ENCODE measurements at places on chromosomes 11 and 22.

DNA sequence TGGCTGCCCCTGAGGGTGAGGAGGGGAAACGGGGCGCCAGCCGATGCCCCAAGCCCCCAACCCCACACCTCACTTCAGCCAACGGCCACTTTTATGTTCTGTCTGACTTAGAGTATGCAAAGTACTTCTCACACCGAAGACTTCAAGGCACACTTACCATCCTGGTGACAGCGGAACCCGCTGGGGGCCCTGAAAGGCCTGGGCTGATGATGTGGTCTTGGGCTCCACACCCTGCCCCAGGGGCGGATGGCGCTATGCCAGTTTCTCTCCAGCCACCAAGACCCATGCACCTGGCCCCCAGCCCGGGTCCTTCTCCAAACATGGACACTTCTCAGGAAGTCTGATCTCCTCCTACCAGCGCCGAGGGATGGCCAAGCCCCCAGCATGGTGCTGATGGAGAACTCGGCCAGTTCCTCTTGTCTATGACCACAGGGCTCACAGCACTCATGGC lies 175.4 kb downstream of the CTTN start:
- no peak for DNase-seq

DNA sequence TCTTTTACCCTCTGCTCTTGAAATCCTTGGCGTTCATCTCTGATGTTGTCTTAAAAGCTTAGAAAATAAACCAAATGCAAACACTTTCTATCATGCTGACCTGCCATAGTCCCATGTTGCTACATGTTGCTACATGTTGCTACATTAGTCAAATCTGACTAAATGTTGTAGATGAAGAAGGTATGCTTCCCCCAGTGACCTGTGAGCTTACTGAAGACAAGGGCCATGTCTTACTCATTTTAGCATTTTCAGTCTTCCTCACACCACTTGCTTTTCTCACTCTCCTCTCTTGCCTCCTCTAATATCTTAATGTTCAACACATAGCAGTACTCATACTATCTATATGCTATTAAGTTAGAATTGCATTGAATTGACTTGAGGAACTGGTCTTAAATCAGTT lies 346.4 kb upstream of the MTNR1B start:
- DNase-seq = no peak

- no peak for DNase-seq
Observed at GRCh38 chr22:21917959-21918261, 34.7 kb downstream of the PPM1F start.

DNA sequence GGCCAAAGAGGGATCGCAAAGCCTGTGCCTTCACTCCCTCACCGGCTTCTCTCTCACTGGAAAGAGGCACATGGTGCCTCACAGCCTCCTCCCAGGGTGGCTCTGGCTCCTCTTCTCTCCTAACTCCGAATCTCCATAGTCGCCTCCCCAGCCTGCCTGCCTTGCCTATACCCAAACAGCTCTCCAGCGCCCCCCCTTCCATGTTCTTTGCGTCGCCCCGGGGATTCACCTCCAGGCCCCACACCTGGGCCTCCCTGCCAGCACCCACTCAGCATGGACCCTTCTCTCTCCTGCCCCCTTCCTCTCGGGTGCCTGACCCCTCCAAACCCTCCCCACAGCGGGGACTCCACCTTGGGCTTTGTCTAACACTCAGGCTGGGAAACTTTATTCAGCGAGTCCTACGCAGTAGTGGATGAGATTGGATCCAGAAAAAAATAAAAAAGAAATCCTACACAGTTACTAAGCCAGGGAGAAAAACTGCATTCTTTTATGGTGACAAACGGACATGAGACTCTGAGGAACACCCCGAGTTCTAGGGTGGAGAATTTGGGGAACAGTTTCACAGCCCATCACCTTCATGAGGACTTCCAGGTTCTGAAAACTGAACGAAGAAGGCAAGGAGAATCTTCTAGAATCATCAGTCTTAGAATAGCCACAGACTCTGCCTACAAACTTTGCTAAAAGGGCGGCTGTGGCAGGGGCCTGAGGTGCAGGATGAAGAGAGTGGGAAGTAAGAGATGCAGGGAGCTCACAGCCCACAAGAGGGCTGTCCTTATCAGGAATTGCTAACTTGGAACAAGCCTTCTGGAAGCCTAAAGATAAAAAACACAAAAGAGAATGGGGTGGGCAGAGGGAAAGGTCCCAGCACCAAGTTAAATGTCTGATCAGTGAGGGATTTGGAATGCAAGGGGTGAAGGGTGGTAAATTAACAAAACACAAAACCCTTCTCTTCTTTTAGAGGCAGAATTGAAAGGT lies 5.3 kb downstream of the PPM1F start:
- DNase-seq = no peak

DNA sequence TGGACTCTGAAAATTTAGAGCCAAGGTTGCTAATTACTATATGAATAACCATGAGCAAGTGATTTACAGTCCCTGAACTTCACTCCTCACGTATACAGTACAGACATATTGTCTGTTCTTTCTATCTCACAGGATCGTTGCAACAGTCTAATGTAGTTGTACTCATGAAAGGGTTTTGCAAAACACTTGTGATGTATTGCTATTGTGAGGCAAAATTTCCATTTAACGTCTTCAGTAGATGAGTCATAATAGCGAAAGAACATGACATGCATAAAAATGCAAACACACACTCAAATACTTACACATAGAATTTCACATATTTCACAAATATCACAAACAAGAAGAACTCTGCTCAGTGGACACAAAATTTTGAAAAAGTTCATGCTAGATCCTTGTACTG lies 134.6 kb upstream of the TRPC6 start:
- DNase-seq = no peak

- DNase-seq = no peak
Observed at GRCh38 chr11:75858613-75859012, 43.6 kb downstream of the UVRAG start.

GRCh38 chr11:11899401-11899800 lies 57.6 kb downstream of the USP47 start:
- no peak for DNase-seq

DNA sequence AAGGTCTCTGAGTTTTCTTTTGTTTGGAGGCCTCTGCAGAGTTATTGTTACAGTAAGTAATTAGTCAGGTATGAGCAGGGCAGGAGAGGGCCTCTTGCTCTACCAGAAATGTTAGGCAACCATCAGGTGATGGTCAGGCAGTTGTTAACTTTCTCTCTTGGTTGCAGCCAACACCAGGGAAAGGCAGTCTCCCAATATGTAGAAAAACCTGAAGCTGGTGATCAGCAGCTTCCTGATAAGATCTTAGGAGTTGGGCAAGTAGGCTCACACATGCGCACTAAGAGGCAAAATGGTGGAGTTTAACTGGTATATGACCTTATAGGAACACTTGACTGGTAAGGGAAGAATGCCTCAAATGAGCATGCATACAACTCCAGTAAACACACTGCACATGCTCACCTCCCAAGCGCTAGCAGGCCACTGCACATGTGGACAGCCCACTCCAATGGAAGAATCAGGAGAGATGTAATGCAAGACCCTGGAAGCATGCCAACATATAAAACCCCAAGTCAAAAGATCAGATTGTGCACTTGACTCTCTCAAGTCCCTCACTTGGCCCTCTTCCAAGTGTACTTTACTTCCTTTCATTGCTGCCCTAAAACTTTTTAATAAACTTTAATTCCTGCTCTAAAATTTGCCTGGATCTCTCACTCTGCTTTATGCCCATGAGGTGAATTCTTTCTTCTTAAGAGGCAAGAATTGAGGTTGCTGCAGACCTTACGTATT lies 23.7 kb upstream of the SLC35F2 start:
- no peak for DNase-seq

GRCh38 chr22:23237201-23237798 lies 57.0 kb downstream of the BCR start:
- DNase-seq = no peak

- no peak for DNase-seq
Observed at GRCh38 chr11:64028398-64029115, 7.2 kb upstream of the FLRT1 start.

Data from germinal center (tissue), 1 donor.